Dermis blood vessel endothelial cell (primary cell): ENCODE measurements at places on chromosomes 7 and 10. TPM values are rescaled to one million over a fixed set of nuclear protein-coding genes. Genes with fewer than 3 reads are reported as not detected.

The MRC1 gene
- 156 and 249 TPM in 2 replicates for total RNA-seq

The SEMA3D gene
- 3.0 and 20.4 TPM in 2 replicates for total RNA-seq

The GHRHR gene
- 0.09 TPM in 1 of 2 replicates, not detected in the other for total RNA-seq

The SUN3 gene
- not detected in 2 replicates for total RNA-seq

The C7orf57 gene
- not detected in 2 replicates for total RNA-seq

The NEUROG3 gene
- not detected in 2 replicates for total RNA-seq

The GPR85 gene
- 0.42 and 0.85 TPM in 2 replicates for total RNA-seq

The KCNIP2 gene
- 0.85 TPM in 1 of 2 replicates, not detected in the other for total RNA-seq

The FOXI2 gene
- not detected in 2 replicates for total RNA-seq

The EGR2 gene
- 0.37 and 1.0 TPM in 2 replicates for total RNA-seq

The PNLIPRP2 gene
- not detected in 2 replicates for total RNA-seq

The PTPRZ1 gene
- under 0.01 TPM in 2 replicates for total RNA-seq

The ARHGEF35 gene
- under 0.01 and 0.23 TPM in 2 replicates for total RNA-seq

The PHKG1 gene
- 0.34 and 0.60 TPM in 2 replicates for total RNA-seq

The AASS gene
- total RNA-seq = 39.7 and 44.5 TPM in 2 replicates
